COLO829 (cell line): ENCODE measurements at places on chromosomes 6 and 20.

DNA sequence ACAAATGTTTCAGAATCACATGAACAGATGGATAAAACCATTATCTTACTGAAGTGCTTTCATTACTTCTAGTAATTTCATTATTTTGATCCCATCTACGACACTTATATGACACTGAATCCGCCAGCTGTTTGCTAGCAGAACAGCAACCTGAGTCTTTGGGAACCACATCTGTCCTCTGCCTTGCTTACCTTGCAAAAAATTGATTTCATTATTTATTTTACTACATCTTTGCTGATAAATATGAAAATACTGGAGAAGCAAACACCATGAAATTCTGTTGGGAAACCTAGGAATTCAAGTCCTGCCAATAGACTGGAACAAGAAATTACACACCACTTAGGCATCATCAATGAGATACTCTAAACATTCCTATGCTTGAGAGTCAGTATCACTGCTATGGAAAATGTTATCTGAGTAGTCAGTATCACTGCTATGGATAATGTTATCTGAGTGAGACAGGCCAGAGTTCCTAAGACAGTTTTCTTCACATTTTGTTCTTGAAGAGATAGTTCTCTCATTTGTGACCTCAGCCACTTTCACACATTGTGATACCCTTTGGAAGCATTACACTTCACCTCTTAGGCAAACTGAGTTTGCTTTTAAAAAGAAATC, 91.9 kb downstream of the PDE10A start:
- no peak for DNase-seq

- no peak for DNase-seq
Measured at GRCh38 chr6:85008296-85009009, 244.1 kb upstream of the TBX18 start.

- DNase-seq, result no peak
Measured at GRCh38 chr6:168495133-168495532, 54.1 kb downstream of the SMOC2 start.

DNA sequence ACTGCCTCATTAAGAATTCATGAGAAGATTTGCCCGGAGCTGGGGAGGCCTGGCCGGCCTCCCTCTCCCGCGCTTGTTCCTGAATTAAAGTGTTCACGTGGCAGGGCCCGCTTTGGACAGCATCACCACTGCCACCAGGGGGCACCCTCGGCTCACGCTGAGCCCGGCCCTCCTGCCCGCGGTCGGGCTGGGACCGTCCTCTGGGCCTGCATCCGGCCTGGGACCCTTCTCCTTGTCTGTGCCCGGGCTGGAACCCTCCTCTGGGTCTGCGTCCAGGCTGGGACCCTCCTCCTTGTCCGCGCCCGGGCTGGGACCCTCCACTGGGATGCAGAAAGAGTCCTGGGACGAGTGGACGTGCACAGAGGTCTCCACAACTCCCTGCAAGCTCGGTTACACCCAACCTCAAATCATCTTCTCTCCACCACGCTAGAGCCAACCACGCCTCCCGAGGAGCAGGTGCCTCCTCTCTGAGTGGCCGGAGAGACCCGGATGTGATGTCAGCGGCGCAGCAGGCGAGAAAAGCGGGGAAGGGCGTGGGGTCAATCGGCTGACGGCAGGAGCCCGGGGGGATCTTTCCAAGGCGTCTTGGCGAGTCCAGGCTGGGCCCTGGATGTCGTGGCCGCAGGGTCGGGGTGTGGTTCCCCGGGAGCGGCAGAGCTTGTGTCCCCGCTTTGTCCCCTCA, 50.9 kb upstream of the DACT2 start:
- DNase-seq, result peak; percentile 60
